ENCODE measurements at places on chromosomes 1 and 21.

- DNase-seq, result no peak
These were observed 541.1 kb upstream of the CAMK1G start for GRCh38 chr1:209042413-209042812.

DNA sequence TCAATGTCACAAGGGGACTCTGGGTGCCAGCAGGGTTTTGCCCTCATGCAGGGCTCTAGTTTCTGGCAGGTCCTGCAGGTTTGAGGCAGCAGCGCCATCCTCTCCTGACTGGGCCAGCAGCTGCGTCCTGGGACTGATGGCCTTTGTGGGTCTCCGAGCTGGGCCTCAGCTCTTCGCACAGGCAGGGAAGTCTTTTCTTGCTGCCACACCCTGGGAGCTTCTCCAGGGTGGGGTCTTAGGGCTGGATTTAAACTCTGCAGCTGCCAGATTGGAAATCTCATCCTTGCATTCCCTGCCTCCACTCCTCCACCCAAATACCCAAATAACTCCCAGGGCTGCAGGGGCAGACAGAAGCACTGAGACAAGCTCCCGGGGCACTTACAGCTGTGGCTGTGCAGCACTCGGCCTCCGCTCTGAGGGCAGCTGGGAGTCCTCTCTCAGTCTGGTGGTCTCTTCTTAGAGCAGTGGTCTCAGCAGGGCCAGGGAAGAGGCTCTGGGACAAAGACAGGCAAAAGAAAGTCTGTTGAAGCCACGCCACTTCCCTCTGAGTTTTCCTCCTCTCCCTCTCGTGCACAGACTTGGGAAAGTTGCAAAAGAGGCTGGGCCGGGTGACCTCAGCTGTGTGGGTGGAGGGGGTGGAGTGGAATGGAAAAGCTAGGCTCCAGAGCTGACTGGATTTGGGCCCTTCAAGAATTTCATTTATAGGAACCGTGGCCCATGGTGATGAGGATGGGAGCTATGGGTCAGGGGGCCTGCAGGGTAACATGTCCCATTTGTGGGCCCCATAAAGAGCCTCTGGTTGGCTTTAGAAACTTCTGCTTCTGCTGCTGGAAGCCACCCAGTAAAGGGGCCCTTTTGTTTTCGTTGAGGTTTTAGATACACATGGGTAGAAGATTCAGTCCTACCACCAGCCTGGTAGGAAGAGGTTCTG lies at the start of gene RAB7B:
TSS of gene RAB7B (minus strand) at position 525 of the 931 bp plus-strand sequence. CDS start 9,260 bp downstream, outside the sequence.
- DNase-seq, result no peak

DNA sequence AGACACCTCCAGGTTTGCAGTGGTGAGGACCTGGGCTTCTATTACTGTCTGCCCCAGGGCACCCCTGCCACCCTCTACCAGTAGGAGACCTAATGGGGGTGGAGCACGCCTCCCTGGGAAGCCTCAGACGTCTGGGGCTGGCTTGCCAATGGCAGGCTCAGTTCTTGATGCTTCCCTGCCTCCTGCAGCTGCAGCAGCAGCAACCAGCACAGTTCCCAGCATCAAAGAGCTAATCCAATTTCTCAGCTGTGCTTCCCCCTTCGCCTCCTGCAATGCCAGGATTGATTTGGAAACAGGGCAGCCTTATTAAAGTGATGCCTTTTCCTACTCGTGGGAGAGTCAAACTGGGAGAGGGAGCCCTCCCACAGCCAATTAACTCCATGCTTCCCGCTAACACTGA lies 8.2 kb downstream of the SYT2 start:
- DNase-seq, result no peak

GRCh38 chr1:53378932-53379661 lies 51.2 kb upstream of the LRP8 start:
- no peak for DNase-seq

- DNase-seq, result no peak
These were observed 18.3 kb downstream of the IFFO2 start for GRCh38 chr1:18938008-18938706.

DNA sequence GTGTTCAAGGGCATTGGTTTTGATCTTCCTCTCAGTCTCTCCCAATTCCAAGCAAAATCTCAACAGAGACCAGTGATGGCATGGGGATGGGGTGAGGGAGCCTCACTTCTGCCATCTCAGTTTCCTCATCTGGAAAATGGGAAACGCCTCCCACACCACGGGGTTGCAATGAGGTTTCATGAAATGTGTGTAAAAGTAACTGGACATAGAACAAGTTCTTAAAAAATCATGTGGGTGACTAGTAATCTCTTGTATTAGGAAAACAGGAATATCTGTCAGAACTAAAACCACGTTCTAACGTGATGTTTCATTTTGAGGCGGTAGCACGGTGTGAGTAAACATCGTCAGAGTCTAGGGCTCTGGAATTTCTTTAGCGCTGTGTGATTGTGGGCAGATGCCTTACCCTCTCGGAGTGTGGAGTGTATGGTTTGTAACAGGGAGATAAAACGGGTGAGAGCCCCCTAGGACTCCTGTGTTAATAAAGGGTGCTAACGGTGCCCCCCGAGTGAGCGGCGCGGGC lies 55.5 kb upstream of the DNAJC6 start:
- DNase-seq, result no peak

DNA sequence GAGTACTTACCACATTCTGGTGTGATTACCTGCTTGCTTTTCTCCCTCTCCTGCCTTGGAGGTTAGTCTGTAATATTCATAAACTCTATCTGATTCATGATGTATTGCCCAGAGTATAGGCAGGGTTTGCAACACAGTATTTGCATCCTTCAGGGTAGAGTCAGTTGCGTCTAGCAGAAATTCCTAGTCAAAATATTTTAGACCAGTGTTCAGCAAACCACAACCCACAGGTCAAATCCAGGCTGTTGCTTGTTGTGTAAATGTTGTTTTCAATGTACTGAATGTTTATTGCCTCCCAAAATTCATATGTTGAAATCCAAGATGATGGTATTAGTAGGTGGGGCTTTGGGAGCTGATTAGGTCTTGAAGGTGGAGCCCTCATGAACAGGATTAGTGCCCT lies 82.9 kb downstream of the NGF start:
- DNase-seq, result no peak

- DNase-seq, result no peak
These were observed 1.4 kb upstream of the TBX19 start for GRCh38 chr1:168279253-168279652.

DNA sequence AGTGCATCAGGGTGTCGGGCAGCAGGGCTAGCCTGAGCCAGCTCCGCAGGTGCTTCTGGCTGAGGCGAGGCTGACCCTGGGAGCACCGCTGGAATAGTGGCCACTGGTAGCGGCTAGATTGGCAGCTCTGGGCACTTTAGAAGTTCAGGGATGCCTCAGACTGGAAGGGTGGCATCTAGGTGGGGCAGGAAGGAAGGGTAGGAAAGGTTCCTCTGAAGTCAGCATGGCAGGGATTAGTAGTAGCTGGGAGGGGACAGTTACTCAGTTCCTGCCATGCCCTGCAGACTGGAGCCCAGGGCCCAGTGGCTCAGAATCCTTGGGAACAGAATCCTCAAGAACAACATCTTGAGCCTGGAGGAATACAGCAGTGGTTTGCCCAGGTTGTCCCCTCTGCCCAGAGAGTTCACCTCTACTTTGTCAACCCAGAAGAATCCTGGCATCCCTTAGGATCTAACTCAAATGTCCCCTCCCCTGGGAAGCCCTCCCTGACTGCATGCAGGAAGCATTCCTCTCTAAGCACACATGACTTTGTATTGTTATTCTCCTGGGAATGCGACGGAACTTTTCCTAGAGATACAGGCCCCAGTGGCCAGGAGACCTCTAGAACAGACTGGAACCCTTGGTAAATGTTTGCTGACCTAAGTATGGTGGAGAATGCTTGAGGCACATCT lies 39.5 kb upstream of the BCAR3 start:
- no peak for DNase-seq

- no peak for DNase-seq
These were observed 9.5 kb downstream of the IL6R start for GRCh38 chr1:154414606-154415005.

GRCh38 chr1:165851034-165851658 lies 23.7 kb downstream of the UCK2 start:
- no peak for DNase-seq

- no peak for DNase-seq
These were observed 98.0 kb downstream of the LMO4 start for GRCh38 chr1:87426463-87427249.

DNA sequence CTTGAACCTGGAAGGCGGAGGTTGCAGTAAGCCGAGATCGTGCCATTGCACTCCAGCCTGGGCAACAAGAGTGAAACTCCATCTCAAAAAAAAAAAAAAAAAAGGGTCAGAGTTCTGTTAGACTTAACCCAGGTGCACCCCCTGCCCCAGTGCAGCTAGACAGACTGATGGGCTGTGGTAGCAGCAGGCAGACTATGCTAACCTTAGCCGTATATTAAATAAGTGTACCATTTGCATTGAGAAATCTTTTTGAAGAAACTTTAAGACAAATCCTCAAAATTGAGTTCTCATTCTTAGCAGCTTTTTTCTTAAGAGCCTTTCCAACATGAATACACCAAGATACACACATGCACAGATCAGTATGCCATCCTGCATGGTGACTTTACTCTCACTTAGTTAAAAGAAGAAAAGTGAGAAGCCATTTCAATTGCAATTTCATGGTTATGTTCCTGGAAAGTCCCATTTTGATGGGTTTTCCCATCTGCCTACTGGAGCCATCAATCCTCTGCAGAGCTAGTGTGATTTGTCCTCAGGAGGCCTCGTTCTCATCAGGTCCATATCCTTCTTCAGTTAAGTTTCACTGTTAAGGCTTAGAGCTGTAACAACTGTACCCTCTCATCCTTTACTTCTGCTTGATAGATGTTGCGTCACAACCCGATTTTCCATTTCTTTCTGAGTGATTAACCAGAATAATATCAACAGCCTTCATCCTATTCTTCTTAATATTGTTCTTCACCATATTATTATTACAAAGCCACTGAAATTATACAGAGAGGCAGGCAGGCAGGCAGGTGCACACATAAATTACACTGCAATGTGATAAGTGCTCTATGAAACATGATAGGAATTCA lies 7.3 kb downstream of the FCRLB start:
- no peak for DNase-seq

GRCh38 chr1:155052439-155053395 lies 1.6 kb downstream of the ADAM15 start:
- DNase-seq, result no peak

DNA sequence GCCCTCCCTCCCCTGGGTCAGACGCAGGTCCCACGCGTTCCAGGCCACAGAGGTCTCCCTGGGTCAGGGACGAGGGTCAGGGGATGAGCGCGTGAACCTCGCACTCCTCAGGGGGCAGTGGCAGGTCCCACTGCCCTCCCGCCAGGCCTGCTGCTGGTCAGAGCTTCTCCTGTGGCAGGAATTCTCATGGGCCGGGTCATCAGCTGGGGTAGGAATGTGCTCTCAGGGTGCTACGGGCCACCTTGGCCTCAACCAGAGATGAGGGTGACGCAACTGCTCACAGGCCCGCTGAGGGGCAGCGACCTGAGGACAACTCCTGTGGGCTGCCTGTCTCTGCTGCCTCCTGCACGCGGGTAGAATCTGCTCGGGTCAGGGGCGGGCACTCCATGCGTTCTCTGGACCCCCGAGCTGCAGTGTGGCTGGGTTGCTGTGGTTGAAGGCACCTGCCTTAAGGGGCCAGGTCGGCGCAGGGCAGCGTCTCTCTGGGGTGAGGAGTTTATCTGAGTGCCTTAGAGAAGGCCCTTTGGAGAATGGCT lies 128.8 kb downstream of the PRDM16 start:
- no peak for DNase-seq

DNA sequence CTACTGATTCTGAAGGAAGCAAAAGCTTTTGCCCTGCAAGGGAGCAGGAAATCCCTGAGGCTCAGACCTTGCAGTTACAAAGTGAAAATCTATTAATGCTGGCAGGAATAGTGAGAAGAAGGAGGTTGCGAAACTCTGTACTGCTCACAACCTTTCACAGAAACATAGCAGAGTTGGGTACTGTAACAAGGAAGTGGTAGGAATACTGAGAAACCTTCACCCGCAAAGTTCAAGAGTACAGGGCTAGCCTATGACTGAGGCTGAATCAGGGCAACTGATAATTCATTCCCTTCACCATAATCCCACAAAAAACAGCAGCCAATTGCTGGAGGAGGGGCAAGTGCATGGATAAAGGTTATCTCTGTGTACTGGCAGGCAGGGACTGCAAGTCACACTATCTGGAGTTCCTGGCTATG lies 23.9 kb upstream of the KCTD3 start:
- DNase-seq, result no peak

DNA sequence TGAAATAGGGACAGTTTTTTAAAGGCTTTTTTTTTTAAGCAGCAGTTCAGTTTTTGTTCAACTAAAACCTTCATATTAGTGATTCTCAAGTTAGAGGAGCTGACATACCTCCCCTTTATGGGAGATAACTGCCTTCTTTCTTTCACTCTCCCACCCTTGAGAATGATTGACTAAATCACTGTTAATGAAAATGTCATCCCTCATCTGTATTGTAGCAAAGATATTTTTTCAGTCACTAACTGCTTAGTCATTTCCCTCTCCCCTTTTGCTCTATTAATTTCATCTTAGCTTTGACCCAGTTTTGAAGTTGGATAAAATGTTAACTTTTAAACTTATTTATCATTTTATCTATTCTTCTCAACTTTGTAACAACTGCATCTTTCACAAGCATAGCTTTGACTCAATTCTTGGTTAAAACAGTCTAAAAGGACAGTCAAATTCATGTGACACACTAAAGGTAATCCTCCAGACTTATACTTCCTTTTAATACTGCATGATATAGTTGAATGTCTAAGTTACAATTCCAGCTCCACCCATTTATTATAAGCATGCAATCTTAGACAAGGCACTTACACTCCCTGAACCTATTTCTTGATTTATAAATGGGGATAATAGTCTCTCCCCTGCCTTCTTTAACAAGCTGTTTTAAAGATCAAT lies 17.1 kb downstream of the CAPZA1 start:
- no peak for DNase-seq

- DNase-seq, result no peak
These were observed 263.1 kb downstream of the GRIK3 start for GRCh38 chr1:36771240-36771639.

GRCh38 chr1:27562021-27562420 lies 41.9 kb downstream of the AHDC1 start:
- DNase-seq, result no peak

DNA sequence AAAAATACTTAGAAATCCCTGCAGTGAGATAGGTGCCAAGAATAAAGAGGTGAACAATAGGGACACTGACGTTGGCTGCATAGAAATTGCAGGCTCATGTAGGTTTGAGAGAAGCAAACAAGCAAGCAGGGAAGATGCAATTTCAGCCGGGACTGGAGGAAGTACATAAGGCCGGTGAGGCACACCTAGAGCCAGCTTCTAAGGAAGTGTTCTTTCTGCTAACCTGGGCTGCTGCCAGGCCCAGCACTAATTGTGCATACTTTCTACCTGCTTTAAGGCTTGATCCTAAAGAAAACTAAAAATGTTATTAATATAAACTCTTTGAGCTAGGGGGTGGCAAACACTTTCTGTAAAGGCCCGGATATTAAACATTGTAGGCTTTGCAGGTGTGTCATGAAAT lies 71.0 kb downstream of the LMO4 start:
- DNase-seq, result no peak

DNA sequence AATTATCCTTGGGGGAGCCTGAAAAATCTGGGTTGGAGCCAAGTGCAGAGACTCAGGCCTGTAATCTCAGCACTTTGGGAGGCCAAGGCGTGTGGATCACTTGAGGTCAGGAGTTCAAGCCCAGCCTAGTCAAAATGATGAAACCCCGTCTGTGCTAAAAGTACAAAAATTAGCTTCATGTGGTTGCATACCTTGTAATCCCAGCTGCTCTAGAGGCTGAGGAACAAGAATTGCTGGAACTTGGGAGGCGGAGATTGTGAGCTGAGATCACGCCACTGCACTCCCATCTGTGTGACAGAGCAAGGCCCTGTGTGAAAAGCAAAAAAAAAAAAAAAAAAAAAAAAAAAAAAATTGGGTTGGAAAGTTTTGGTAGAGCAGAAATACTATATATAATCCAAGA lies 1563.6 kb upstream of the PRMT6 start:
- no peak for DNase-seq
